Endothelial cell (in vitro differentiated cells): ENCODE measurements at places on chromosomes 4 and X. TPM values are rescaled to one million over a fixed set of nuclear protein-coding genes. Genes with fewer than 3 reads are reported as not detected.
A peak's percentile ranks its signal among the peaks of the same experiment; 100 is the strongest.

DNA sequence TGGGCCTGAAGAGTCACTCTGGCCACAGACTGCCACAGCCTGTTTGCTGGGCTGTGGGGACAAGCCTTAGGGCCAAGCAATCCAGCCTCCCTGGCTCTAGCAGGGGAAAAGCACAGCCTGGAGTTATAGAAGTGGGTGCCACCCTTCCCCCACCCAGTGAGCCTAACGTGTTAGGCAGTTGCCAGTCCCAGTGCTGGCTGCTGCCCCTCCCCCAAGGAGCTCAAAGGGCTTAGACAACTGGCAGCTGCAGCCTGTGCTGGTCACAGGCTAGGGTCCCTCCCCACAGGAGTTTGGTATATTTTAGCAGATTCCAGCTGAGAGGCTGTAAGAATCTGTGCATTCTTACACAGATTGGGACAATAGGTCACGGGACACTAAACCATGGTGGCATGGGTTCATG, 370.3 kb upstream of the FGF16 start:
- DNase-seq, result no peak

KLHL5 gene
- 46.0 TPM for total RNA-seq

LDB2 gene
- 268 TPM for total RNA-seq

GAGE12H gene
- total RNA-seq, result not detected

- no peak for DNase-seq
Observed at GRCh38 chr4:4200624-4201023, 26.1 kb downstream of the OTOP1 start.

PABPC4L gene
- 2.4 TPM for total RNA-seq

DNA sequence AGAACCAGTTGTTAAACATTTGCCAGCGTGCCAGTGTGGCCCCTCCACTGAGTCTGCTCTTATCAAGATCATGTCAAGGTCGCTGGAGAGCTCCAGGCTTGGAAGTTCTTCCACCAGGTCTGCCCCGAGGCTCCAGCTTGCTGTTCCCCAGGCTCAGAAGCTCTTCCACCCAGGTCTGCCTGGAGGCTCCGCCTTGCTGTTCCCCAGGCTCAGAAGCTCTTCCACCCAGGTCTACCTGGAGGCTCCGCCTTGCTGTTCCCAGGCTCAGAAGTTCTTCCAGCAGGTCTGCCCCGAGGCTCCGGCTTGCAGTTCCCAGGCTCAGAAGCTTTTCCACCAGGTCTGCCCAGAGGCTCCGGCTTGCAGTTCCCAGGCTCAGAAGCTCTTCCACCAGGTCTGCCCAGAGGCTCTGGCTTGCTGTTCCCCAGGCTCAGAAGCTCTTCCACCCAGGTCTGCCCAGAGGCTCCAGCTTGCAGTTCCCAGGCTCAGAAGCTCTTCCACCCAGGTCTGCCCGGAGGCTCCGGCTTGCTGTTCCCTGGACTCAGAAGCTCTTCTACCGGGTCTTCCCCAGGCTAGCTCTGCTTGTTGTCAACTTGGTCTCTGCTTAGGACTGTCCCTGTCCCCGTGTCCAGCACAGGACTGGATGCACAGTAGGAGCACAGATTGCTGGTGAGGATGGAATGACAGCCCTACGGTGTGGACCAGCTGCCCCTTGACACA, 54.4 kb downstream of the HMX1 start:
- DNase-seq, result no peak

HDAC8 gene
- 29.4 TPM for total RNA-seq

GRCh38 chrX:38819709-38820108, 18.4 kb downstream of the MID1IP1 start:
- no peak for DNase-seq

GRCh38 chr4:40199179-40199670, 2.4 kb downstream of the RHOH start:
- no peak for DNase-seq

DNA sequence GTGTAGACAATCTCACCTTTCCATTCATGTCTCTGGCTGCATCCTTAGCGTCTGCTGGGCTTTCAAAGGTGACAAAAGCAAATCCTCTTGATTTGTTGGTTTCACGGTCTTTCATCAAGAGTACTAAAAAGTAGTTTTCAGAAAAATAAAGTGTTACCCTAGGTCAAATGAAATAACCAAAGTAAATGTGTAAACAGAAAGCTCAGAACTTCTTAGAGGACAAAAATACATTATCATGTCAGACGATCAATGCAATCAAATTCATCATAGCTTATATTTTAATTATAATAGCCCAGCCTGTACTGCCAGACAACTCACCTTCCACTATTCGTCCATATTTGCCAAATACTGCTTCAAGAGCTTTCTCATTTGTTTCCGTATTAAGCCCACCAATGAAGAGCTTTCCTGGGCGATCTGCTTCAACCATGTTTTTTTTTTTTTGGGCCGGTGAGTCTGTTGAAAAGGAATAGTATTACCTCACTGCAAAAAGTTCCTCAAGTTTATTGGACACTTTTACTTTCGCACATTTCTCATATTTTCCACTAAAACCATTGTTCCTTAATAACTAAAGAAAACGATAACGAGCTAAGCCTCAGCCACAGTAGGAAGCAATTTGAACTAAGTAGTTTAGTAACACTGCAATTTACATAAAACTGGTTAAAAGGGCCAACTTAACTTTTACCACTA, 1.4 kb downstream of the RBMX start:
- DNase-seq, result no peak

DNA sequence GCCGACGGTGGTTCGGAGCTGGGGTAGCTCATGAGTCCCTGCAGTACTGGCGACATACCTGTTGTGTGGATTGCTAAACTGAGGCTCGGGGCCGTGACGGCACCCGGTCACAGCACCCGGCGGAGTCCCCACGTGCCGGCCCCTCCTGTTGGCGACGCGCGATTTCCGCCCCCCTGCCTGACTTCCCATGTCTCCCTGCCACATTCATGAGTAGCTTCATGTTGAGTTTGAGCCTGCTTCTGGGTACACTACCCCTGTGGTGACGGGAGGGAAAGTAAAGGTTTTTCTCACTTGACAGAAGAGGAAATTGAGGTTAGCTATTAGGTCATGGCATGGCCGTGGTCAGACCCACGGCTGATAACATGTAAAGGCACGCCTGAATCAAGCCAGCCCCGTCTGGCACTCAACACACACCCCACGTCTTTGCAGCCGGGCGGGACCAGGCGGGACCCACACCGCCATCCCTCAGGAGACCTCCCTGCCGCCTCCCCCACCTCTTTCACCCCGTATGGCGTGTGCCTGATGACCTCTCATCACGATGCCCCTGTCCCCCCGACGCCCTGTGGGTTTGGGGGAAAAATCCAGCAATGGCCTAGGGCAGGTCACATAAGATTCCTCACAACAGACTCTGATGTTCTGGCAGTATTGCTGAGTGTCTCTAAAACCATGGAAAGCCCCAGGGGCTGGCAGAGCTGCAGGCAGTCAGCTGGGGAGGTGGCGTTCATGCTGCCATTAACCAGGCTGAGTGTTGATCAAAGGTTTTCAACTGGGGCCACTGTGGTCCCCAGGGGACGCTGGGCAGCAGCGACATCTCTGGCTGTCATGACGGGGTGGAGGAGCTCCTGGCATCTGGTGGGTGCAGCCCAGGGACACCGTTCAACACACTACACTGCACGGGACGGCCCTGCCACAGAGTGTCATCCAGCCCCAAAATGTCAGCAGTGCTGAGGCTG, 29.2 kb downstream of the P2RY8 start:
- no peak for DNase-seq

NXF2 gene
- total RNA-seq, result 0.67 TPM

DNA sequence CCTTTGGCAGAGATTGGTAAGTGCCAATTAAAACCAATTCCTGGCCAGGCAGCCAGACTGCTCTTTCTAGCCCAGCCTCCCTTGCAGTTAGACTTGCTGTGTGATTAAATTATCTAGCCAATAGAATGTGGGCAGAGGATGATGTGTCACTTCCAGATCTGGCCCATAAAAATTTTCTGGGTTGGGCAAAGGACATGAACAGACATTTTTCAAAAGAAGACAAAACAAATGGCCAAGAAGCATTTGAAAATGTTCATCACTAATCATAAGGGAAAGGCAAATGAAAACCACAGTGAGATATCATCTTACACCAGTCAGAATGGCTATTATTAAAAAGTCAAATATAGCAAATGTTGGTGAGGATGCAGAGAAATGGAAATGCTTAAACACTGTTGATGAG, 71.4 kb upstream of the STIM2 start:
- DNase-seq, result no peak

CCKAR gene
- total RNA-seq, result not detected

CFI gene
- 2.6 TPM for total RNA-seq

DNA sequence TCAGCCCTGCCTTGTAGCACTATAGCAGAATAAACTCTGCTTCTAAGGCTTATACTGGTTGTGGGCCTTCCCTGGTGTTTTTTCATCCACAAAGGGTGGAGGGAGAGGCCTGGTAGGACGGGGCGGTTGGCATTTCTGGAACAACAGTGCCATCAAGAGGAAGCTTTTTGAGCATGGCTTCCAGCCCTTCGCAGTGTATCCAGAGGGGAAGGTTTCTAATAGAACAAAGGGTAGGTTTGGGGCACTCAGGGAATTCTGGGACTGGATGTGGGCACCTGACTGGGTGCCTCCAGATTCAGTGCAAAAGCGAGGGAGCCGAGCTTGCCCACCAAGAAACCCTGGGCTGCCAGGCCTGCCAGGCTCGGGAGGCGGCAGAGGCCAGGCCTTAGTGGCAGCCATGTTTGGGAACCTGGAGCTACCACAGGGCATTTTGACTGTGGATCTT, 229.6 kb upstream of the AGTR2 start:
- peak; percentile 55 for DNase-seq

BTK gene
- 9.4 TPM for total RNA-seq

ASB12 gene
- 0.33 TPM for total RNA-seq

ADAMTS3 gene
- 7.4 TPM for total RNA-seq

TAF9B gene
- total RNA-seq, result 19.5 TPM

GRCh38 chrX:3501833-3502535, 155.5 kb upstream of the MXRA5 start:
- no peak for DNase-seq

DNA sequence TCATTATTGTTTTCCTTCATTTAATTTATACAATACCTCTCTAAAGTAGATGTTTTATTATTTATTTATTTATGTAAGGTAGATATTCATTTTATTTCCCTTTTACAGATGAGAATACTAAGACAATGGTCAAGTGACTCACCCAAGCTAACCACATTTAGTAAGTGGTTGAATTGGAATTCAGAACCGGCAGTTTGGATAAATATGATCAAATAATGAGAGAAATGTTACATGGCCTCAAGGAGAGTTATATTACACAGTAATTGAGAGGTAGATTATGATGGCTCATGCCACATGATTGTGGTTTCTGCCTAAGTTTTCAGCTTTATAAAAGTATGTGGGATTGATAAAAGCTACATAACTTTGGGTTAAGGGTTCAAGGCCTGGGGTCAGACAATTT, 239.4 kb upstream of the BOD1L1 start:
- DNase-seq, result no peak

PRDM8 gene
- 30.5 TPM for total RNA-seq

PGAM4 gene
- not detected for total RNA-seq

GRCh38 chrX:109934434-109934833, 68.5 kb upstream of the TMEM164 start:
- DNase-seq, result no peak

FAM156B gene
- 9.5 TPM for total RNA-seq

SPANXA2 gene
- total RNA-seq, result not detected

DNA sequence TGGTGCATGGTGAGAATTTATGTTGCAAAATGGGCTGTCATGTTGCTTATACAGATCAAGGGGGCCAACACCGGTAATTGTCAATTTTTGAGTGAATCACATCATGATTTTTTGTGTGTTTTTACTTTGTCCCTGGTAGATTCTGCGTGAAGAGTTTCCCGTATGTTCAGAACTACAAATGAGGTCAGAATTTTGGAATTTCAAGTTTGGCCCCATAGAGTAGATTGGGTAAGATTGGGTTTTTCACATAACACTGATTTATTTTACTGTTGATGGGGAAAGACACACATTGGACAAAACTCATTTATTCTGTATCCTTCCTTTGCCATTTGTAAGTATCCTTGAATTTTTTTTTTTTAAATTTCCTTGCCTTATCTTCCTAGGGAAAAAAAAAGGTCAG, 158.5 kb upstream of the MXRA5 start:
- DNase-seq, result no peak

GRCh38 chr4:159159611-159160010, 56.7 kb downstream of the RAPGEF2 start:
- no peak for DNase-seq

DNA sequence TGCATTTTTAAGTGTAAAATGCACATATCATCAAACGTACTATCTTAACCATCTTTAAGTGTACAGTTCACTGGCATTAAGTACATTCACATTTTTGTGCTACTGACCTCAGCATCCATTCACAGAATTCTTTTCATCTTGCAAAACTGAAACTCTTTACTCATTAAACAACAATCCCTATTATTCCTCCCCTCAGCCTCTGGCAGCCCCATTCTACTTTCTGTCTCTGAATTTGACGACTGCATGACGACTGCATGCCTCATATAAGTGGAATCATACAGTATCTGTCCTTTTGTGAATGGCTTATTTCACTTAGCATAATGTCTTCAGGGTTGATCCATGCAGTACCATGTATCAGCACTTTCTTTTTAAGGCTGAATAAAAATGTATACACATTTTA, 38.7 kb downstream of the CNKSR2 start:
- DNase-seq, result no peak

GRCh38 chr4:137621056-137621455, 88.8 kb upstream of the PCDH18 start:
- DNase-seq, result no peak

- DNase-seq, result no peak
Observed at GRCh38 chr4:108174856-108175255, 6.1 kb upstream of the LEF1 start.

GAGE1 gene
- total RNA-seq, result not detected

PRPS2 gene
- 6.2 TPM for total RNA-seq

GRCh38 chr4:1246901-1247863, 1.7 kb downstream of the CTBP1 start:
- DNase-seq, result no peak

TREX2 gene
- total RNA-seq, result 1.5 TPM

OTC gene
- not detected for total RNA-seq

- DNase-seq, result no peak
Observed at GRCh38 chr4:37805091-37805490, 21.4 kb upstream of the PGM2 start.
